Upper lobe of right lung (tissue), 1 donor: ENCODE measurements at places on chromosomes 2 and 18. TPM values are rescaled to one million over a fixed set of nuclear protein-coding genes. Genes with fewer than 3 reads are reported as not detected.

DNA sequence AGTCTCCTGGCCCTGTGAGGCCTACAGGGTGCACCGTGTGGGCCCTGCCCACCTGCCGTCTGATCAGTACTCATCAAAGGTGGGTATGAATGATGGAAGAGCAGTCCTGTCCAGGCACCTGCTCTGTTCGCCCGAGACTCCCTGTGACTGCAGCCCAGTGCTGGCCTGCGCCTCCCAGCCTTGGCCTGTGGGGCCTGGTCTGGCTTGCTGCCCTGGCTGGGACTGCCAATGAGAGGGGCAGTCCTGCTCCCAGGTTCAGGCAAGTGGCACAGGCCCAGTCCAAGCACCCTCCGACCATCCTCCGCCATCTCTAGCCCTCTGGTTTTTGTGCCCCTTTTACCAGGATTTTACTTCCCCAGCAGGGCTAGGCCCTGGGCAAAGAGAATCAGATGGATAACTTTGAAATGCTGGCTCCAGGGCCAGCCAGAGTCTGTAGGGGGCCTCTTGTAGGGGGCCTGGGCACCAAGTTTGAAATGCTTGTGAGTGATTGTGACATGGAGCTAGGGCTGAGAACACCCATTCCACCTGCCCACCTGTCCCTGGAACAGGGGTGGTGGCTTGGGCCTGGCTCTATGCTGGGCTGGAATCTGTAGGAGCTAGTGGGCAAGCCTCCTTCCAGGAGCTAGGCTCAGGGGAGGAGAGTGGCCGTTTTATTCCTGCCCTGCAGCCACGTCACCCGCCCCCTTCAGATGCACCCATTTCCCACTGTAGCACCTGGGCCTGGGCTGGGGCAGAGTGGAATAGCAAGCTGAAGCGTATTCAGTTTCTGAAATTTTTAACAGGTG, 8.7 kb upstream of the HS6ST1 start:
- H3K27ac ChIP-seq: no peak overlapping the region
- DNase-seq: no peak
- H3K4me1 ChIP-seq: no peaks in the 10 kb centered on the region
- H3K36me3 ChIP-seq: no peaks in the 10 kb centered on the region
- H3K27me3 ChIP-seq: no peaks in the 10 kb centered on the region

DNA sequence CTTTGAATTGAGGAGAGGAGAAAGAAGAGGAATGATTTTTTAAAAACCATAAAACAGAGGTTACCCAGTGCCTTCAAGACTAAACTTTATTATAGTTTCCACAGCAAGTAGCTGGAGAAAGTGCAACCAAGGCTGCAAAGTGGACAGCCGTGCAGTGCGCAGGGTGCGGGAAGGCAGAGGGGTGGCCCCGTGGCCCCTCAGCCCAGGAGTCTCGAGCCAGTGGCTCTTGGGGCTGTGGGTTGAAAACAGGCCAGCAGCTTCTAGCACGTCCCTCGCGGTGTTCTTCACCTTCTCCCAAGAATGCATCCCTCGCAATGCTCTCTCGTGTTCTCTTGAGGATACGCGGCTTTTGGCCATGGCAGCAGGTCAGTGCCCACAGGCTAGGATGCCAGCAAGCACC, 28.5 kb upstream of the ALKAL2 start:
- no peak overlapping the region for H3K27ac ChIP-seq
- no peak for DNase-seq
- no peaks in the 10 kb centered on the region for H3K27me3 ChIP-seq
- H3K4me1 ChIP-seq: no peaks in the 10 kb centered on the region

GRCh38 chr2:206011795-206012194, 74.2 kb downstream of the INO80D start:
- DNase-seq: no peak
- no peak overlapping the region for H3K27ac ChIP-seq
- H3K27me3 ChIP-seq: no peaks in the 10 kb centered on the region
- peaks cover 47% of the 10 kb centered on the region for H3K36me3 ChIP-seq
- no peak overlapping the region for H3K4me3 ChIP-seq
- no peaks in the 10 kb centered on the region for H3K4me1 ChIP-seq

DNA sequence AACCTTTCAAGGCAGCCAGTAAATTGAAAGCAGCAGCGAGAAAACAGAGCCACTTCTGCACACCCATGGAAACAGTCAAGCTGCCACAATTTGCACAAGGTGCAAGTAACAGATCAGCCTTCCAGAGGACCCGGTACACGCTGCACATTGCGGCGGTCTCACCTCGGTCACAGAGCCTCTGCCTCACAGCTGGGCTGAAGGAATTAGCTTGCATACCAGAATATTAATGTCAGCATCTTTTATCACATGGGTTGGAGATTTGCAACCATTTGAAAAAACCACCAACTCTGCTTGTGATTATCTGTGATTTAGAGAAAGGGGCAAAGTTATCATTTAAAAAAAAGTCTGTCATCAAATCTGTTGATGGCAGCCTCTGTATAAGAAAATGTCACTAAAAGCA, 330.5 kb upstream of the TCF4 start:
- H3K36me3 ChIP-seq: no peaks in the 10 kb centered on the region
- DNase-seq: no peak
- no peaks in the 10 kb centered on the region for H3K4me1 ChIP-seq
- H3K4me3 ChIP-seq: no peak overlapping the region
- H3K27me3 ChIP-seq: no peaks in the 10 kb centered on the region
- no peak overlapping the region for H3K27ac ChIP-seq

- H3K36me3 ChIP-seq: no peaks in the 10 kb centered on the region
- H3K4me1 ChIP-seq: no peaks in the 10 kb centered on the region
- no peak overlapping the region for H3K4me3 ChIP-seq
- H3K27me3 ChIP-seq: no peaks in the 10 kb centered on the region
- no peak overlapping the region for H3K27ac ChIP-seq
These were observed 631.8 kb upstream of the RAB6C start for GRCh38 chr2:129347486-129348217.

DNA sequence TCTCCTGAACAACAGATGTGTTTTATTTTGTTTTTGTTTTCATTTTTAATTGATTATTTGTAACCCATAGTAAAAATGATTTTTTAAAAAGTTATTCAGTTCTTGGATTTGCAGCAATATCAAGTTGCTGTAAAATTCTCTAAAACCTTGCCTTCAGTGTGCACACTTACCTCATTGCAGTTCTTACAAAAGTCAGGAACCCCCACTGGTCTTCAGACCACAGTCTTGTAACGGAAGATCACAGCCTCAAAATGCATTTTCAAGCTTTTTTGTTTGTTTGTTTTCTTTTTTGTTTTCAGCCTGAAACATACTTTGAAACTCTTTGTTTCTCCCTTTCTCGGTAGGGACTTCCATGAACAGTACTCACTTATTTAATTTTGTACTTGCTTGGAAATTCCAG, 1012.8 kb upstream of the GYPC start:
- no peak overlapping the region for H3K4me3 ChIP-seq
- H3K4me1 ChIP-seq: no peaks in the 10 kb centered on the region

DNA sequence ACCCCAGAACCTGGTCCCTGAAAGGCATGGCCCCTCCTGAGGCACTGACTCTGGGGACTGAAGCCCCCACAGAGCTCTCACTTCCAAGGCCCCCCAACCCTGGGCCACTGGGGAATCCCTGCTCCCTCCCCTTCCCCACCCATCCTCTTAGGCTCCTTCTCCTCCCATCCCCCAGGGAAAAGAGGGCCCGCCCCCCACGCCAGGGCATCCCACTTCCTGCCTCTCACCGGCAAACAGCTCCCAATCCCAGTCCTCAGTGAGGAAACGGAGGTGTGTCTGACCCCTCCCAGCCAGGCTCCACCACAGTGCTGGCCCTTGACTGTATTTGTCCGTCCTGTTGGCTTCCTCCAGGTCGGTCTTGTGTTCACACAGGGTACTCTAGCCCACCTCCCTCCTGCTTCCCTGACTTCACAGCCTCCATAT, 35.0 kb upstream of the PTMA start:
- peak overlapping the region; percentile 89 for H3K27ac ChIP-seq
- H3K27me3 ChIP-seq: no peaks in the 10 kb centered on the region
- H3K36me3 ChIP-seq: no peaks in the 10 kb centered on the region
- peak; percentile 93 for DNase-seq
- peak overlapping the region; percentile 22 for H3K4me3 ChIP-seq

DNA sequence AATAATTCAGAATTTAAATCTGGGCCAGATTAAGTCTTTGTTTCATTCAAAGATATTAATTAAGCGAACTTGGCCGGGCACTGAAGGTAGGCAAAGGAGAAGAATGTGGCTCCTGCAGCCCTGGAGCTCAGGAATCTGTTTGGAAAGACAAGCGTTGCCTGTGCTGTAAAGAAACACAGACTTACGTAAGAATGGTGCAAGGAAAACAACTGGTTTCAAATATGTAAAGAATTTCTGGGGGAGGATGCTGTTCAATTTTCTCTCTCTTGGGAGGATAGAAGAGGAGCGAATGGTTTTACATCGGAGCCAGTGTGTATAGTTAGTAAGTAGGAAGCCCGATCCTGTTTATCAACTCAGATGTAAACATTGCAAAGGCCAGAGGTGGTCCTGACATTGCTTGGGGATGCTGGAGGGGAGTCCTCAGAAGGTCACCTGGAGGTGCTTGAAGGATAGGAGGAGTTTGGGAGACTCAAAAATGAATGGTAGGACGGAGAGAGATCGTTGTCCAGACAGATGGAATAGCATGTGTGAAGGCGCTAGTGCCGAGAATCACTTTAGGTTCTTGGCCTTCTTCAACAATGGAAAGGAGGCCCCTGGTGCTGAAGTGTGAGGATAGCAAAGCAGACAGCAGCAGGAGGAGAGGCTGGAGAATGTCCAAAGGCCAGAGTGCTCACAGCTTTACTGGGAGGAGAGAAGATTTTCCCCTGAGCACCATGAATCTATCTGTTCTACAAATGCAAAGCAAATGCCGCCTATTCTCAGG, 456.1 kb downstream of the LPIN1 start:
- no peak overlapping the region for H3K4me3 ChIP-seq
- no peaks in the 10 kb centered on the region for H3K36me3 ChIP-seq
- no peaks in the 10 kb centered on the region for H3K27me3 ChIP-seq
- peaks cover 11% of the 10 kb centered on the region for H3K4me1 ChIP-seq
- H3K27ac ChIP-seq: no peak overlapping the region

DNA sequence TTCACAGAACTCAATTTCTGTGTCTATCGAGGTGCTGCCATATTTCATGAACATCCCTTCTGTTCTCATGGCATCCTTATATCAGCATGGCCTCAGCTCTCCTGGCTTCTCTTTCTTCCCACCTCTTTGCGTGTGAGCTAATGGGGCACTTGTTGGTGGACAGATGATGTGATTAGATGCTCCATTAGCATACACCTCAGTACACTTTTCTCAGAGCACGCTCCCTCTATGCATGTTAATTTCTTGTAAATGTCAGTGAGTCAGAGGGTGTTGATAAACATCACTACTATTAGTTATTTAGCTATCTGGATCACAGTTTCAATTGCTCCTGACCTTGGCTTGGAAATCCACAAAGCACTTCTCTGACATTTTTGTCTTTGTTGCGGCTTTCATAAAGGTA, 159.4 kb downstream of the CD8B2 start:
- H3K4me3 ChIP-seq: no peak overlapping the region
- no peaks in the 10 kb centered on the region for H3K4me1 ChIP-seq
- no peak for DNase-seq
- no peak overlapping the region for H3K27ac ChIP-seq
- no peaks in the 10 kb centered on the region for H3K36me3 ChIP-seq

GRCh38 chr18:23088310-23088709, 47.0 kb upstream of the CABLES1 start:
- no peak overlapping the region for H3K27ac ChIP-seq
- H3K36me3 ChIP-seq: no peaks in the 10 kb centered on the region
- no peak overlapping the region for H3K4me3 ChIP-seq

GRCh38 chr2:237663517-237664110, 36.2 kb downstream of the LRRFIP1 start:
- no peaks in the 10 kb centered on the region for H3K36me3 ChIP-seq
- DNase-seq: peak; percentile 64
- no peak overlapping the region for H3K4me3 ChIP-seq

GRCh38 chr18:5527603-5528002, 16.2 kb downstream of the EPB41L3 start:
- H3K27me3 ChIP-seq: no peaks in the 10 kb centered on the region
- no peaks in the 10 kb centered on the region for H3K36me3 ChIP-seq
- H3K4me3 ChIP-seq: no peak overlapping the region
- H3K27ac ChIP-seq: no peak overlapping the region

GRCh38 chr2:221616561-221616960, 44.5 kb upstream of the EPHA4 start:
- H3K4me1 ChIP-seq: no peaks in the 10 kb centered on the region
- DNase-seq: no peak
- H3K27ac ChIP-seq: no peak overlapping the region
- no peak overlapping the region for H3K4me3 ChIP-seq
- no peaks in the 10 kb centered on the region for H3K27me3 ChIP-seq

GRCh38 chr2:85445316-85446295, 27.1 kb downstream of the SH2D6 start:
- H3K4me1 ChIP-seq: peaks cover 5% of the 10 kb centered on the region
- peak overlapping the region; percentile 51 for H3K27ac ChIP-seq
- no peak for DNase-seq

DNA sequence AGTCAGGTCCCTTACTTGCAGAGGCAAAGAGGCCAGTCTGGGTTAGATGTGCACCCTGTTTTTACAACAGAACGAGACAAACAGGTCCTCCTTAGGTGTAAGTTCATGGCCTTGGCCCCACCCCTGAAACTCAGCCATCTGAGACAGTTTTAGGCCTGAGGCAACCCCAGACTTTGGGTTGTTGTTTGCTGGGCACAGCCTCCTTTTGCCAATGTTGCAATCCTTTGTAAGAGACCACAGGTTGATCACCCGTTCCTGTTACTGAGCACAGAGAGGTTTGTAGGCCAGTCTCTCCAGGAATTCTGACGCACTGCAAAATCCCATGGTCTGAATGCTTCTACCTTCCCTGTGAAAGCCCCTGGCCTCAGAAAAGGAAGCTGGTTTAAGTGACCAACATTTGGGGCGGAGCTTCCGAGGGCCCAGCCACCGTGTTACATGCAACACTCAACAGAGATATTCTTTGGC, 15.5 kb upstream of the IL1RN start:
- H3K36me3 ChIP-seq: no peaks in the 10 kb centered on the region
- no peak for DNase-seq
- H3K4me1 ChIP-seq: no peaks in the 10 kb centered on the region
- no peaks in the 10 kb centered on the region for H3K27me3 ChIP-seq

- no peaks in the 10 kb centered on the region for H3K36me3 ChIP-seq
- no peaks in the 10 kb centered on the region for H3K27me3 ChIP-seq
- no peak overlapping the region for H3K27ac ChIP-seq
- H3K4me3 ChIP-seq: no peak overlapping the region
These were observed 278.3 kb downstream of the MYCN start for GRCh38 chr2:16218625-16219024.

The OTX1 gene
- not detected for total RNA-seq

The GREB1 gene
- total RNA-seq: 0.90 TPM

The G6PC2 gene
- not detected for total RNA-seq

The RAB17 gene
- 50.9 TPM for total RNA-seq

The NT5DC4 gene
- total RNA-seq: not detected

The KCNG2 gene
- total RNA-seq: 0.46 TPM
